Stimulated activated naive CD4-positive, alpha-beta T cell (primary cell): ENCODE measurements at places on chromosomes 4 and X.

GRCh38 chr4:37051866-37052265, 192.7 kb upstream of the NWD2 start:
- DNase-seq, result no peak

GRCh38 chr4:189533603-189534002, 407.1 kb upstream of the FRG1 start:
- DNase-seq, result no peak

DNA sequence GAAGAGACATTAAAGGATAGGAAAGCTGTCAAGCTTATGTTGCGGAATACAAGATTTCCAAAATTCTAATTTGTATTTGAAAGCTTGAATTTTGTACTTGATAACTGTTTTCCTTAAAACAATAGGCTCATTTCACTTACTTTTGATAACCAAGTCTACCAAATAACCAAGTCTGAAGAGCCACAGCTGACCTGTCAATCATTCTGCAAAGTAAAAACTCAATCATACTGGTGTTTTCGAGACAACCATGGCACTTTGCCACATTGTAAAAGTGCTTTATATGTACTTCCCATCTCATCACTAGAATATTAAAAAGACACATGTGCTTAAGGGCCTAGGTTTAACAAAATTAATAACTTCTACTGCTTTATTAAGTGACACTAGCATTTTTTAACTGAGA, 47.9 kb downstream of the LEF1 start:
- no peak for DNase-seq

DNA sequence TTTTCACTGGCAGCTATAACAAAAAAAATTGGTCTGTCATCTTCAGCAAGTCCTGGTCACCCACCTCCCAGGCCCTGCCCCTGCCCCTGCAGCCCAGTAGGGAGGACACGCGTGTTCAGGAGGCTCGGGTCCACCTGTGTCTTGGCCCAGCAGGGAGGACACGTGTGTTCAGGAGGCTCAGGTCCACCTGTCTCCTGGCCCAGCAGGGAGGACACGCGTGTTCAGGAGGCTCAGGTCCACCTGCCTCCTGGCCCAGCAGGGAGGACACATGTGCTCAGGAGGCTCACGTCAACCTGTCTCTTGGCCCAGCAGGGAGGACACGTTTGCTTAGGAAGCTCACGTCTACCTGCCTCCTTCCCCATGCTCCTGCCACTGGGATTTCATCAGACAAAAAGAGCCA, 44.9 kb downstream of the HTT-AS start:
- DNase-seq, result no peak

DNA sequence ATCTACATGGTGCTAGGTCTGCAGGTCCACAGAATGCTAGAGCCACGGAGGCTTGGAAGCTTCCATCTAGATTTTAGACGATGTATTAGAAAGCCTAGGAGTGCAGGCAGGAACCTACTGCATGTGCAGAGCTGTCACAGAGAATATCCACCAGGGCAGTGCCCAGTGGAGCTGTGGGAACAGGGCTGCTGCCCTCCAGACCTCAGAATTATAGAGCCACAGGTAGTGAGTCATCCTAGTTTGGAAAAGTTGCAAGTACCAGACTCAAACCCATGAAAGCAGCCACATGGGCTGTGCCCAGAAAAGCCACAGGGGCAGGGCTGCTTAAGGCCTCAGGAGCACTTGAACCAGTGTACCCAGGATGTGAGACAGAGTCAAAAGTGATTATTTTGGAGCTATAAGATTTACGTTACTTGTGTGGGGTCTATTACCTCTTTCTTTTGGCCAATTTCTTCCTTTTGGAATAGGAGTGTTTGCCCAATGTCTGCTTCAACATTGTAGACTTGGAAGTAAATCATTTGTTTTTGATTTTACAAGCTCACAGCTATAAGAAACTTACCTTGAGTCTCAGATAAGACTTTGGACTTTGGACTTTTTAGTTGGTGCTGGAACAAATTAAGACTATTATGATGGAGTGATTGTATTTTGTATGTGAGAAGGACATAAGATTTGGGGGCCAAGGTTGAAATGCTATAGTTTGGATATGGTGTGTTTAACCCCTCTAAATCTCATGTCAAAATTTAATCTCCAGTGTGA, 143.5 kb upstream of the CHRDL1 start:
- DNase-seq, result no peak

DNA sequence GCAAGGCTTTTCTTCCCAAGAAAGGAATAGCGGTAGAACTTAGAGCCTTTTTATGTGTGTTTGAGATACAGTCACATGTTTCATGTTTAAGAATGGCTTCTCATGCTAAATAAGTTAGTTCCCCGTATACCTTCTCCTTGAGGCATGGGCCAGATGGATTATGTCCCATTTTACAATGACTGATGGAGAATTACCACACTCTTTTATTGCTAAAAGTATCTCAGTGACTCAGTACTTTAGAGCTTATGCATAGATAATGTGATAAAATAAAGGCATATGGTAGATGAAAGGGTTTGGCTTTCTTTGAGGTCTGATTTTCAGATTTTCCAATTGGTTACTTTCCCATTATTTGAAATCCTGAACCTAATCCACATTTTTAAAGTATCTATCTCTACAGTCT, 121.8 kb upstream of the BMPR1B start:
- no peak for DNase-seq

DNA sequence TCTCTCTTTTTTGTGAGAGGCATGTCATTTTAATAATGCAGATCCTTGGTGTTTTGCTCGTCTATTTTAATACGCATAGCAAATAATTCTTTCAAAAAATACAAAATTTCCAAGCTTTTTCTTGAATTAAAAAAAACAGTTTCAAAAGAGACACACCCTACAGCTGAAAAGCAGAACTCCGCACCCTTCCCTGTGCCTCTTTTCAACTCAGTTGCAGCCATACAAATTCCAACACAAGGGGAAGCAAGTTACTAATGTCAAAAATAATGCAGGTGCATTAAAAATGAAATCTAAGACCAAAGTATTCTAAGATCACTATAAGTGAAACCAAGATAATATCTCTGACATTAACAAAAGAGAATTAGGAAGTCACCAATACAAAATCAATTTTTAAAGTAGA, 66.6 kb downstream of the NR3C2 start:
- DNase-seq, result no peak

- DNase-seq, result no peak
Measured at GRCh38 chr4:172514011-172514410, 654.6 kb upstream of the GALNT7 start.

DNA sequence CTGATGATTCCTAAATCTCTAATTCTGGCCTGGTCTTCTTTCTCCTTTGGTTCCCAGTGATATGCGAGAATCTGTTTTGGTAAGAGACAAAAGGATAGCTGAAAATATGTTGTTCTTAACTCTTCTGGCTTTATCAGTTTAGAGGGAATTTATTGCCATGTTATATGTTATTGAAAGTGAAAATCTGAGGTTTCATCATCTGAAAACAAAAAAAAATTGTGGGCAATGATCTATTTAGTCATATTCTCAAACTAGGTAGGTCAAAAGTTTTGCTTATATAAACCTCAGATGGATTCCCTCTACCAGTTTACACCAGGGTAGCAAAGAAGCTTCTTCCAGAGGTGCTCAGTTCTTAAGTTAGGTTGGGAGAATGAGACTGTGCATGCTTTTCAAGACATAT, 103.6 kb downstream of the ITM2A start:
- DNase-seq, result no peak

DNA sequence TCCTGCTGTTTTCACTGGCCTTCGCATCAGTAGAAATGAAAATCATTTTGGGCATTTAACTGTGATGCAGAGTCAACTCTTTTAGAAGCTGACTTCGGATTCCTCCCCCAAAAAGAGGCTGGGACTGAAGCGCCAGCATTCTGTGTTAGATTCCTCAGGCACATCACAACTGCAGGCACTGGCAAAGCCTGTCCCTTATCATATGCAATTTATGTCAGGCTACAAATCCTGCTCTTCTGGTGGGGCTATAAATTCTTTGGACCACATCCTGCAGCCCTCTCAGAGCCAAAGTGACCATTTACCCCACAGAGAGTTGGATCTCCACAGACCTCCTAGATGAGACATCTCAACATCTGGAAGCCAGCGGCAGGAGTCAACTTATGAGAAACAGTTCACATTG, 138.4 kb downstream of the CBR4 start:
- DNase-seq, result no peak

GRCh38 chr4:55075376-55075775, 50.0 kb downstream of the KDR start:
- DNase-seq, result no peak

GRCh38 chrX:23610495-23610894, 56.8 kb upstream of the PRDX4 start:
- DNase-seq, result no peak

- no peak for DNase-seq
Measured at GRCh38 chr4:69727926-69728325, 32.5 kb downstream of the SULT1B1 start.

DNA sequence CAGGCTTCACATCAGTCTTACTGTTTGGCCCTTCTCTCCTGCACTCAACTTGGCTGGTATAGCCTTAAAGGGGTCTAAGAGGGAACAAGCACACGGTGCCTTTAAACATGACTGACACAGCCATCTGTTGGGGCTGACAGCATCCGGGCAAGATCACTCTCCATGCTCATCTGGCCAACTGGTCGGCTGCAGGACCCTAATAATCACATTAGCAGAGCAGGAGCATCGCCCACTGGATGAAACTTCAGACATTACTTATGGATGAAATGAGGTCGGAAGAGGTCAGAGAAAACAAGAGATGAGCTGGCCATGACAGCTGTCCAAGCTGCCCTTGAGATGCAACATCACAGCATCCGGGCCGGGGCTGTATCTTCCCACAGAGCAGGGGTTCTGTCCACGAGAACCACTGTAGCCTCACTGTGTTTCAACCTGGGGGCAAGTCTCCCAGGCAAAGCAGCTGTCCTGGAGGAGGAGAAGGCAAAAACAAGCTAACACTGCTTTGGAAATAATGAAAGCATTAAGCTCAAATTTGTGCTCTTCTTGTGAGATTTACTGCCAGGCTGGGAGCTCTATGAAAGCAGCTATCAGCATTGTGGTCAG, 94.4 kb upstream of the TTC29 start:
- no peak for DNase-seq

- no peak for DNase-seq
Measured at GRCh38 chrX:132369617-132370326, 119.1 kb downstream of the MBNL3 start.

DNA sequence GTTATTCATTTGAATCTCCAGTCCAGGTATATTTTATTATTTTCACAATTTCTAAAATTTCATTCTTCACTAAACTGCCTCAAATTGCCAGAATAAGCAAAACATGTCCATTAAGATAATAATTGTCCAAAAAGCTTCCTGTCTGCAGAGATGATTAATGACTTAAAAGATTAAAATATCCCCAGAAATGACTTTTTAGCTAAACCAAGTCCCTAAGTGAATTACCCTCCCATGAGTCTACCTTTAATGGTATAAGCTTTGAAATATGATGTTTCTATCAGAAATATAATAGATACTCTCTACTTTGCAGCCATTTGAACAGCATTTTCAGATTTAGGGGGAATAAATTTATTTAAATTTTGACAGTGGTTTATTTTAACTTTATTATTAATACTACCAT, 289.2 kb upstream of the EMCN start:
- no peak for DNase-seq

DNA sequence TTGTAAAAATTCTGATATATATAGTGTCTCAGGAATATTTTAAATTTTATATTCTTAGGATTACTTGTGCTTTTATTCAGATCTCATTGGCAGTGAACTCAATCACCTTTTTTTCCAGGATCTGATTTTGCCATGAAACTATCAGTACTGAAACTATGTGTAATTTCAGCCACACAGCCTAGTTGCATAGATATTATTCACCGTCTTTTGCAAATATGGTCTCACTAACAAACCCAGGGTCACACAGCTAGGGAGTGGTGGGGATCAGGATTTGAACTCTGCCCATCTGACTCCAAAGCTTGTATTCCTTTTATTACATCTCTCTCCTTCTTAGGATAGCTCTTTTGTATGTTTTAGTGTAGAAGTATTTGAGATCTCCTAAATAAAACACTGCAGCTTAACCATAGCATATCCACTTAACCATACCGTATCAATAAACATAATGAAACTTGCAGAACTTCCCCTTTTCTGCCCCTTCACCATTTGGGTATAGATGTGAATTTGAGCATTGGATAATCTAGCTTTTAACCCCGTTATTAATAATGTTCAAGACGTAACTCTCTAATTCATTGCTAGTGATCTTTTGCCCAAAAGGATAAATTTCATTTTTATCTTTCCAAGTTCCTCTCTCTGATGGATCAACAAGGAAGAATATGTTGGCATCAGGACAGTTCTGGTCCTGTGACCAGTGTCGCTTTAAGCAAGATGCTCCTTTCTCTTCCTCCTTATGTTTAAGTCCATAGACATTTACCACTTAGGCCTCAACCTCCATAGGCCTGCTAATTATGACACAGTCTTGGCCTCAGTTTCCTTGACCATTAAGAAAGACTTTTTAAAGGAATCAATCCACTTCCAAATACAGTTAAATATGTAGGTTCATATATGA, 74.6 kb downstream of the RAPGEF2 start:
- no peak for DNase-seq

GRCh38 chr4:25560605-25561004, 95.0 kb upstream of the SLC34A2 start:
- DNase-seq, result no peak

DNA sequence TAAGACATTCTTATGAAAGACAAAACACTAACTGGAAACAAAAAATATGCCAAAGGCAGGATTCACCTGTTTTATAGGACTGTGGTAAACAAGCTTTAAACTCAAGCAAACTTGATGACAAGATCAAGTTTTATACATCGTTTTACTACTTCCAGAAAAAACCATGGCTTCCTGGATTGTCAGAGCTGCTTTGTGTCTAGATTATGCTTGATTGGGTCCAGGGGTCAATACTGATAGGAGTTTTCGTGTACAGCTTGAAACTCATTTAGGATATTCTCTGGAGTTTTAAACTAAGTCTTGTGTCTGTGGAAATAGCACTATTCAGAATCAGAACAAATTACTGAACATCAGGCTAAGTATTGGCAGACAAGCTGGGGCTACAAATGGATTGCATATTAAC, 13.0 kb downstream of the HCCS start:
- DNase-seq, result no peak

- no peak for DNase-seq
Measured at GRCh38 chrX:73850124-73851013, 287.4 kb downstream of the CHIC1 start.

GRCh38 chrX:118115953-118116712, 477 bp downstream of the KLHL13 start:
- no peak for DNase-seq

GRCh38 chrX:17595456-17596035, 141.7 kb upstream of the SCML1 start:
- no peak for DNase-seq

DNA sequence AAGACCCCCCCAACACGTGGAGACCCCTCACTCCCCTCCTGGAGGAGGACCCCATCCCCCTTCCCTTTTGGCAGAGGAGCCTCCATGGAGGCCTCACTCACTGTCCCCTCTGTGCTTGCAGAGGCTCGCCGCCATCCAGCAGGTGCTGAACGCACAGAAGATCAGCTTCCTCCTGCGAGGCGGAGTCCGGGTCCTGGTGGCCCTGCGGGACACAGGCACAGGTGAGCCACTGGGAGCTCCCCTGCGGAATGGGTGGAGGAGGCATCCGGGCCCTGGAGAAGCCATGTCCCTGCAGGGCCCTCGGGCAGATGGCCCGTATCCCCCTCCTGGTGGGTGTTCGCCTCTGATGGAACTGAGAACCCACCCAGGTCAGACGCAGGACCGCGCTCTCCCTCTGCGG, 206.5 kb downstream of the AFAP1 start:
- no peak for DNase-seq

- DNase-seq, result no peak
Measured at GRCh38 chrX:21728276-21728968, 29.5 kb downstream of the SMPX start.

GRCh38 chr4:153971899-153972298, 183.0 kb upstream of the SFRP2 start:
- no peak for DNase-seq

- DNase-seq, result no peak
Measured at GRCh38 chr4:68748181-68748991, 67.4 kb upstream of the UGT2B10 start.
